PC-3 (cell line): ENCODE measurements at places on chromosomes 13 and 19. TPM values are rescaled to one million over a fixed set of nuclear protein-coding genes. Genes with fewer than 3 reads are reported as not detected.

Gene ZNF444
- total RNA-seq: 40.0 and 65.0 TPM in 2 replicates

Gene CEACAM20
- not detected in 2 replicates for total RNA-seq

Gene PTGIR
- total RNA-seq: not detected in 2 replicates

Gene ZNF780A
- total RNA-seq: 3.3 and 9.0 TPM in 2 replicates

Gene SETDB2
- 2.7 and 3.9 TPM in 2 replicates for total RNA-seq

Gene ZFP14
- 0.40 and 0.73 TPM in 2 replicates for total RNA-seq

Gene ZNF524
- total RNA-seq: 27.7 and 33.1 TPM in 2 replicates

Gene SIGLEC12
- not detected in 2 replicates for total RNA-seq

Gene METTL21C
- not detected in 2 replicates for total RNA-seq

Gene NOVA2
- total RNA-seq: 0.06 TPM in 1 of 2 replicates, not detected in the other

Gene SELENOV
- total RNA-seq: not detected in 2 replicates

Gene RNF17
- not detected in 2 replicates for total RNA-seq

Gene MYO1F
- 2.0 TPM in 1 of 2 replicates, not detected in the other for total RNA-seq

Gene CEACAM8
- not detected in 2 replicates for total RNA-seq

Gene ZNF211
- 9.6 and 10.1 TPM in 2 replicates for total RNA-seq

Gene ADAMTSL5
- total RNA-seq: 1.7 and 5.0 TPM in 2 replicates

Gene PCDH20
- 0.52 and 0.62 TPM in 2 replicates for total RNA-seq

Gene CYP4F11
- 0.06 and 0.11 TPM in 2 replicates for total RNA-seq

Gene BLVRB
- 196 and 246 TPM in 2 replicates for total RNA-seq

Gene CTXN1
- 11.4 and 40.3 TPM in 2 replicates for total RNA-seq

Gene C13orf46
- total RNA-seq: 0.07 and 0.23 TPM in 2 replicates

Gene ZIK1
- total RNA-seq: 0.33 and 0.46 TPM in 2 replicates

Gene KCNK6
- total RNA-seq: 3.3 and 6.7 TPM in 2 replicates

Gene HIPK4
- total RNA-seq: 0.46 TPM in 1 of 2 replicates, not detected in the other

Gene ADGRE1
- not detected in 2 replicates for total RNA-seq

Gene TEX29
- not detected in 2 replicates for total RNA-seq

Gene KLK10
- total RNA-seq: 1.2 and 2.9 TPM in 2 replicates

Gene ZNF792
- total RNA-seq: 5.8 and 6.3 TPM in 2 replicates

Gene NLRP9
- not detected in 2 replicates for total RNA-seq

Gene SSC5D
- 0.17 TPM in 1 of 2 replicates, not detected in the other for total RNA-seq
